ENCODE measurements at places on chromosomes 5 and 9. TPM values are rescaled to one million over a fixed set of nuclear protein-coding genes. Genes with fewer than 3 reads are reported as not detected.

GRCh38 chr9:68981789-68982188, 32.1 kb downstream of the PRKACG start:
- no peak for DNase-seq

GRCh38 chr5:1668141-1668721, 131.4 kb downstream of the MRPL36 start:
- no peak for DNase-seq

GRCh38 chr5:2756211-2757152, 5.0 kb upstream of the IRX2 start:
- peak; percentile 64 for DNase-seq

Gene ALDOB
- total RNA-seq = not detected

Measured in HFFc6 (cell line).